ENCODE measurements at places on chromosomes 3 and 15.

- DNase-seq: no peak
Observed at GRCh38 chr3:100603469-100603868, 5.9 kb upstream of the ADGRG7 start.

DNA sequence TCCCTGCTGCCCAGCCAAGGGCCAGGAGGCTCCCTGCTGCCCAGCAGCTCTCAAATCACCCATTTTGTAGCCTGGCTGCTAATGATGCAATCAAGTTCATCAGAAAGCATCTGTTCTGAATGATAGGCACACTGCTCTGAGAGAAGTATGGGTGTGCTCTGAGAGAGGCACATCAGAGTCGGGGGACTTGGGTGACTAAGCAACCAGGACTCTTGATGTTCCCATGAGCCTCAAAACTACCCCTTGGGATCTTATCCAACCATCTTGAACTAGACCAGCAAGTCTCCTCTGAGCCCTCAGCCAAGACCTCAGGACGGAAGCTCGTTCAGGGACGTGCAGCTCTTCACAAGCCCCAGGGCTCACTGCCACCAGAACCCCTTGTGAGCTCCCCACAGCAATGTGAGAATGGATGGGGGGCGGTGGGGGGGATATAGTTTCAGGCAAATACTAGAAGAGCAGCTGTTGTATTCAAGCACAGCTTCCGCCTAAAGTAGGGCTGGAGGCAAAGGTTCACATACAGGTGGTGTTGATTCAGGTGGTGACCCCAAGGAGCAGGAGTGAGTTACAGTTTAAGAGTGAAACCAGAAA lies 52.2 kb upstream of the HES1 start:
- no peak for DNase-seq

GRCh38 chr3:69091389-69092029 lies 6.8 kb downstream of the ARL6IP5 start:
- no peak for DNase-seq

- no peak for DNase-seq
Observed at GRCh38 chr3:190486533-190486864, 27.4 kb upstream of the IL1RAP start.

- no peak for DNase-seq
Observed at GRCh38 chr15:89098281-89098680, 10.0 kb downstream of the ABHD2 start.
